T1000 (cell line): ENCODE measurements at places on chromosomes 11 and 22.

- no peak for DNase-seq
These were observed 32.8 kb upstream of the WNT7B start for GRCh38 chr22:46009730-46010129.

GRCh38 chr11:1484061-1484671 is 2.4 kb downstream of the MOB2 start:
- no peak for DNase-seq

DNA sequence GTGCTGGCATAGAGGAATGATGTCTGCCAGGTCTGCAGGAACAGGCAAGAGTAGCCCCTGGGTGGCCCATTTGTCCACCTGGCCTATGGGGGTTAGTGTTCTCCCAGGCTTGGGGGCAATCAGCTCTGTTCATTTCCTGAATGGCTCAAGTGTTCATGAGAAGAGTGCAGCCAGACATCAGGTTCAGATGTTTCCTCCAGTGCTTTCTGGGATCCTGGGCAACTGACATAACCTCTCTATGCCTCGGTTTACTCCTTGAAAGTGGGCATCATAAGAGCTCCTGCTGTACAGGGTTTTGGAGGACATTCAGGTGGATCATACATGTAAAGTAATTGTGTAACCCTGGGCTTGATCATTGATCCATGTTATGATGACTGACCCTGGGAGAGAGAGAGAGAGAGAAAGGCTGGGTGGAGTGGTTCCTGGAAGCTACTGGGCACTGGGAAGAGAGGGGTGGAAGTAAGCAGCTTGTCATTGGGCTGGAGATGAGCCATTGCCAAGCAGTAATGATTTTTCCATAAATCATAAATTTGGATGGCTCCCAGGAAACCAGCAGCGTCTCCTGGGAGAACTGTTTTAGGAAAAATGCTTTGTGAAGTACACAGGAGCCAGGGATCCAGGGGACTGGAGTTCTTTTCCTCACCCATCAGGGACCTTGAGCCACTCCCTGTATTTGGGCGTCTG is 30.2 kb upstream of the ACCSL start:
- DNase-seq = no peak

DNA sequence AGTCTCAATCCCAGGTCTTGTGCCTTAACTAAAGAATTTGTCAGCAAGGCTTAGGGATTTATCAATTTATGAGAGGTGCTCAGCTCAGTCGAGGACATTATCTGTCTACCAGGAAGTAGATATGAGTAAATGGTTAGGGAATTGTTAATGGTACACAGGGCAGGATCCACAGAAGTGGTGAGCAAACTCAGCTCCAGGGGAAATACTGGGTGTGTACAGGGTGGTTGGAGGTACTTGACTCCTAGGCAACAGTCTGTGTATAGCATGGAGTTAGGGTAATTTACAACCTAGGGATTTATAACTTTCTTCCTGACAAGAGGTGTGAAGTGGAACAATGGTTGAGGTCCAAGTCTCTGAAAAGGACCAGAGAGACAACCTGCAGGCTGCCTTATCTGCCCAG is 123.4 kb upstream of the OR9Q1 start:
- no peak for DNase-seq

DNA sequence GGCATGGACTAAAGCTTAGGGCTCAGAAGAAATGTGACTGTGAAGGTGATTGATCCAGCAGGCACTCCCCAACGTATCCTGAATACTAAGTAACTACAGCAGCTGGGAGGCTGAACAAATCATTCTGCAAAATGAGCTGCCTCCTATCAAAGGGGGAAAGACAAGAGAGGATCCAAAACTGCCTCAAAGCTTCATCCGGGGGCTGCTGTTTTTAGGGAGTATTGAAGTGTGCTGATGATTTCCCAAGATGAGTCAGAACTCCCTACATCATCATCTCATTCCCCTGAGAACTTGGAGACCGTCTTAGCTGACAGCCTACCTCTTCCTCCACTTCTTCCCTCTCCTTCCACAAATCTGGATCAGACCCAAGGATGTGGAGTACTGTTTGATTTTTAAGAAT is 108.4 kb upstream of the GRAMD1B start:
- DNase-seq = no peak

- DNase-seq = no peak
These were observed 180.0 kb downstream of the TRIM29 start for GRCh38 chr11:119957951-119958350.

DNA sequence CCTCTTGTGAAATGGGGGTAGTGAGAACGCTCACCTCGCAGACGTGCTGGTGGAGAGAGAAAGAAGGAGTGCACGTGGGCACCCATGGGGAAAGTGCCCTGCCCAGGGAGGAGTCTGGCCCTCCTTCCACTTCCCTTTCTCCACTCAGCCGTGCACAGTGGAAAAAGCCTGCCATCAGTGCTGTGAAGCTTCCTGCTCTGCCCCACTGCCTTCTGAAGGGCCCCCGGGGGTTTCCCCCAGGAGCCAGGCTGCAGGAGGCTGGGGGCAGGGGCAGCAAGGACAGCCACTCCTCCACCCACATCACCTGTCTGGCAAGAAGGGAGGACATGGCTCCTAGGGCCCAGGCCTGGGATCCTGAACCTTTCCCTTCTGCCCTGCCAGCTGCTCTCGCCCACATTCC is 7.6 kb downstream of the TP53I11 start:
- DNase-seq = no peak

GRCh38 chr11:66106786-66107599 is 36.9 kb downstream of the PACS1 start:
- DNase-seq = no peak

GRCh38 chr11:130706572-130706971 is 209.7 kb downstream of the SNX19 start:
- no peak for DNase-seq

GRCh38 chr11:8828580-8829361 is 82.2 kb upstream of the AKIP1 start:
- DNase-seq = no peak

DNA sequence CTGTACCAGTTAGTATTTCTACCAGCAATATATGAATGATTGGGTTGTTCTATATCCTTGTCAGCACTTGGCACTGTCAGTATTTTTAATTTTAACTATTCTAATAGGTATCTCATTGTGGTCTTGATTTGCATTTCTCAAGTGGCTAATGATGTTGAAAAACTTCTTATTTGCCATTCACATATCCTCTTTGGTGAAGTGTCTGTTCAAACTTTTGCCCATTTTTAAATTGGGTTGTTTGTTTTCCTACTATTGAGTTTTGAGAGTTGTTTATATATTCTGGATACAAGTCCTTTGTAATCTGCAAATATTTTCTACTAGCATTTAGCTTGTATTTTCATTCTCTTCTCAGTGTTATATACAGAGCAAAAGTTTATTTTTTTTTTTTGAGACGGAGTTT is 82.1 kb downstream of the CSTPP1 start:
- no peak for DNase-seq

- no peak for DNase-seq
These were observed 4.0 kb downstream of the SCYL1 start for GRCh38 chr11:65528819-65529350.

DNA sequence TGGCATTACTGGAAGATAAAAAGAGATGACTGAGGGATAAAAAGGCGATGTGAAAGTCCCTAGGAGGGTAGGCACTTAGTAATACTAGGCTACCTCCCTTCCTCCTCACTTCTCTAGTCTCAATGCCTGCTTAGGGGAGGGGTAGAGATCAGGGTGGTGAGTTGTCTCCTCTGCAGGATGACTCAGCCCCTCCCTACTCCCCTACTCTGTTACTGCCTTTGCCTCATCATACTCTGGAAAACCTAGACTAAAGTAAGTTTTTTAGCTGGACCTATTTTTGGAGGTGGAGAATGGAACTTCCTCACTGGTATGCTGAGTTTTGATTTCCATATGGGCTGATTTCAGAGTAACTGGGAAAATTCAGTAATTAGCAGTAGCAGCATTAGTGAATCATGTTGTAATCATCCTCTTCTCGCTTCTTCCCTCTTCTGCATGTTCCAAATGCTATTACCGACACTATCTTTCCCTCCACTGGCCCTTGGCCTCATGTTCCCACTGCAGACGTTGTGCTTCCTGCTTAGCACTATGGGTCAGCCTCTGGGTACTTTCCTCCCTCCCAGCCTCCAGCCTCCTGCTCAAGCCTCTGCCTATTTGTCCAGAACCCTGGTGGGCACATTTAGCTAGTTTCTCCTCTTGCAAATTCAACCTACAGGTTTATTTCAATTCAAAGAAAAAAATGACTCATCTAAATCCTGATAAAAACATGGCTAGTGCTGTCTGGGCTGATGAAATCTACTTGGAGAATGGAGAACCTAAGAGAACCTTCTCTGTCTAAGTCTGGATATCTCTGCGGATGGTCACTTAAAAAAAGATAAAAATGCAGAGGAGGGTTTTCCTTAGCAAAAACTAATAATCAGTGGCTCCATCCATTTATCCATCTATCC is 281.7 kb downstream of the ST3GAL4 start:
- no peak for DNase-seq

GRCh38 chr22:47445716-47446290 is 683.4 kb downstream of the TBC1D22A start:
- no peak for DNase-seq

DNA sequence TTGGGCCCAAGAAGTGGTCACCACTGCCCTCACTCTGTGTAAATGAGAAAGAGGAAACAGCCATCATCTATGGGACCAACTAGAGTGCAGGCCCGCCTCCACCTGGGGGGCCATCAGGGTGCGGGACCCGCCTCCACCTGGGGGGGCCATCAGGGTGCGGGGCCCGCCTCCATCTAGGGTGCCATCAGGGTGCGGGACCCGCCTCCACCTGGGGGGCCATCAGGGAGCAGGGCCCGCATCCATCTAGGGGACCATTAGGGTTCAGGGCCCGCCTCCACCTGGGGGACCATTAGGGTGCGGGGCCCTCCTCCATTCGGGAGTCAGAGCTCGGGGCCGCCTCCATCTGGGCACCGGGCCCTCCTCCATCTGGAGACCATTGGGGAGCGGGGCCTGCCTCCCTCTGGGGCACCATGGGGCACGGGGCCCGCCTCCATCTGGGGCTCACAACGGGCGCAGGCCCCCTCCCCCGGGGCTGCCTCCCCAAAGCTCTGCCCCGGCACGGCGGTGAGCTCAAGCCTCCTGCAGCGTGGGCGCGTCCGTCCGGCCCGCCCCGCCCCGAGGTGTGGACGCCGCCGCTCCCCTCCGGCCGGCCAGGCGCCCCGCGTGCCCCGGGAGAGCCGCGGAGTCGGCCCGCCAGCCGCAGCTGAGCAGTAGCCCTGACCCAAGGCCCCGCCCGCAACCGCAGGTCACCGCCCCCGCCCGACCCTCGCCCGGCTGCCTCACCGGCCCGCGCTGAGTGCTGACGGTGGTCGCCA is 512 bp downstream of the TOLLIP start:
- DNase-seq = no peak

GRCh38 chr22:26707090-26707489 is 49.7 kb downstream of the MIAT start:
- DNase-seq = no peak

GRCh38 chr11:17548444-17548843 is 1.4 kb downstream of the OTOG start:
- no peak for DNase-seq

DNA sequence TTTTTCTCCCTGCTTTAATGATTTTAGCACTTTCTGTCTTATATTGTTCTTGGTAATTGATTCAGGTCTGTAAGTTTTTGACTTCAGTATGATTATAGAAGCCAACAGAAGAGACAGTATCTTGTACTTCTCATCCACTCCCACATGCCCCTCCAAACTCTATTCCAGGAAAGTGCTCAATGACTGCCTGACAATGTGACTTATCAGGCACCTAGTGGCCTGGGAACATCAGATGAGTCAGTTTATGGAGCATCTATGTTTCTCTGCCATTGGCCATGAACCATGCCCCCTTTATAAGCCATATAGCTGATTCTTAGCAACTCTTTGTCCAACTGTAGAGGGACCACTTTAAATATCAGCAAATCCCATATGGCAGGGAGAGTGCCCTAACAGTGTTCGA is 179.2 kb upstream of the MTMR2 start:
- no peak for DNase-seq

- no peak for DNase-seq
These were observed 12.7 kb upstream of the PVALB start for GRCh38 chr22:36829370-36830002.

DNA sequence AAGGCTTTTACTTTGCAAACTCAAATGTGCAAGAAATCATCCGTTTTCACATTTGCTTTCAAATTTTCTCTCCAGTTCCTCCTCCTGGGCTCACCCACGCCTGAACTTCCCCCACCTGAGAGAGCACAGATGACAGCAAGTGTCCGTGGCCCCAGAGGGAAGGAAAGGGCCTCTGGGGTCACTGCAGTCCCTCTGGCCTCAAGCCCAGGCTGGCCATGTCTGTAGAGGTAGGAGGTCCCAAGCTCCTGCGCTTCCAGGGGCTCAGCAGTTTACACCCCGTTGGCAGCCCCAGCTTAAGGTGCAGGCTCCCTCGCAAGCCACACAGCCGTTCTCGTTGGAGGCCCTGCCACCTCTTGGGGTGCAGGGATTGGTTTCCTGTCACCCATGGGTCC is 40.5 kb upstream of the PRDM11 start:
- no peak for DNase-seq

DNA sequence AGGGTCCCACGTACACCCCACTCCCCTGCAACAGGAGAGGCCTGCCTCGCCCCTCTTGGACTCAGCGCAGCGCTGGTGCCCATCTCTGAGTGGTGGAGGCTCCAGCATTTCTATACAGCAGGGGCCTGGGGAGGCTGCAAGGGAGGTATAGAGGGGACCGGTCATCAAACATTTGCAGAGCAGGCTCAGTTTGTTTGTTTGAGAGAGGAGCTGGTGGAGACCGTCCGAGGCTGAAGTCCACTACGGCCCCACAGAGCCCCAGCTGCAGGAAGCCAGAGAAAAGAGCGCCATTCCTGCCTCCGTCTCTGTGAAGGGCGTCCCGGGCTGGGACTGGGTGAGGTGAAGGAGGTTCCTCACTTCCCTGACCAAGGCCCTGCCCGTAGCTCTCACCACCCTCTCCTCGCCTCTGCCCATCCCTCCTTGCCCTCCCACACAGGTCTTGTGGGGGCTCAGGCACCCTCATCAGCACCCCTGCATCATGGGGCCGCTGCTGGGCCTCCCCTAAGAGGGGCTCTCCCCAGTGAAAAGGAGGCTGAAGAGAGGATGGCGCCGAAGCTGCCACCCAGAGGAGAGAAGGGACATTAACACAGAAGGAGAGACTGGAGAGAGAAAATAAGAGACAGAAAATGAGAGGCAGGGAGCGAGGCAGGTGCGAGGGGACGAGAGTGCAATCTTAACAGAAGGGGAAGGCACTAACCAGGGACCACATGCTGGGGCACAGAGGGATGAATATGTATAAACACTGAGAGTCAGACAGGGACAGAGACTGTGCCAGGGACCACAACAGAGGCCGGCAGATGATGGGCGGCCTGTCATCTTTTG is 24.5 kb downstream of the RPUSD4 start:
- DNase-seq = no peak

GRCh38 chr11:88657076-88657738 is 319.7 kb upstream of the CTSC start:
- no peak for DNase-seq

- DNase-seq = no peak
These were observed 33.3 kb downstream of the RBFOX2 start for GRCh38 chr22:35995348-35995747.
